ENCODE measurements at places on chromosomes 3 and 15.

DNA sequence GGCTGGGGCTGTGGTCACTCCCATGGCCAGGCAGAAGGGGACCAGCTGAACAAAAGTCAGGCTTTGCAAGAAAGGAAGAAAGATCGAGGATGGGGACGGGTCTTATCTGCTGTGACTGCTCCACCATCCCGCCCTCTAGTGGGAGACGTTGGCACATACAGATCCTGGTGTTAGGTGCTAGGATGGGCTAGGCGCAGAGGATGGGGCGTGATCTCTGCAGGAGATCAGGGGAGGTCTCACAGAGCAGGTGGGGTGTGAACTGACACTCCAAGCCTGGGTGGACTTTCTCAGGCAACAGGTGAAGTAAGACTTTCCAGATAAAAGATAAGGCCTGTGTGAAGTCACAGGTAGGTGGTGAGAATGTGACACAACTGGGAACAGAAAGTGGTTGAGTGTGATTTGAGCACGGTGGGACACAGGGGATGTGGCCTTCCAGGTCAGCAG is 141.9 kb upstream of the SMAD3 start:
- DNase-seq, result peak; percentile 47

DNA sequence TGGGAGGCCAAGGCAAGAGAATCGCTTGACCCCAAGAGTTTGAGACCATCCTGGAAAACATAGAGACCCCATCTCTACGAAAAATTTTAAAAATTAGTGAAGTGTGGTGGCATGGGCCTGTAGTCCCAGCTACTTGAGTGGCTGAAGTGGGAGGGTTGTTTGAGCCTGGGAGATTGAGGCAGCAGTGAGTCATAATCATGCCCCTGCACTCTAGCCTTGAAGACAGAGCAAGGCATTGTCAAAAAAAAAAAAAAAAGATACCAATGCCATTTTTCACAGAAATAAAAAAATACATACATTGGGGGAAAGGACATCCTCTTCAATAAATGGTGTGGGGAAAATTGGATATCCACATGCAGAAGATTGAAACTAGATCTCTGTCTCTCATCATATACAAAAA is 74.6 kb downstream of the CERS3 start:
- DNase-seq, result no peak

- DNase-seq, result no peak
Observed at GRCh38 chr3:46742992-46743585, 25.4 kb upstream of the PRSS50 start.

- DNase-seq, result peak; percentile 72
Observed at GRCh38 chr3:133490468-133491351, 82.8 kb upstream of the CDV3 start.

DNA sequence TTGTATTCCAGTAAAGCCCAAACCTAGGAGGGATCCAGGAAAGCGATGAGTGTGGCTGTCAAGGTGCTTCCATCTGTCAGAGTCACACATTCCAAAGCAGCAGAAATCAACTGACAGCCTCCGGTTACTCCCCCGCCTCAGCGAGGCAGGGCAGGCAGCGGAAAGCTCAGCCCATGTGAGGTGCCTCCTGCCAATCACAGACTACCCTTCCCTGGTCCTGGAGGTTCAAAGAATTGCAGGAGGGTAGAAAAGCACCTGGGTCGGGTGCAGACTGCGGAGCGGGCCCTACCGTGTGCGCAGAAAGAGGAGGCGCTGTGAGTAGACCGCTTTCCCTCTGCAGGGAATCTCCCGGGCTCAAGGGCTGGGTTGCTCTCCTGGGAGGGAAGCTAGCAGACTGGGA is at the start of gene UPK1B:
Gene UPK1B (plus strand): TSS at position 274 of the 400 bp plus-strand sequence. CDS start 13,144 bp downstream, outside the sequence.
- no peak for DNase-seq

DNA sequence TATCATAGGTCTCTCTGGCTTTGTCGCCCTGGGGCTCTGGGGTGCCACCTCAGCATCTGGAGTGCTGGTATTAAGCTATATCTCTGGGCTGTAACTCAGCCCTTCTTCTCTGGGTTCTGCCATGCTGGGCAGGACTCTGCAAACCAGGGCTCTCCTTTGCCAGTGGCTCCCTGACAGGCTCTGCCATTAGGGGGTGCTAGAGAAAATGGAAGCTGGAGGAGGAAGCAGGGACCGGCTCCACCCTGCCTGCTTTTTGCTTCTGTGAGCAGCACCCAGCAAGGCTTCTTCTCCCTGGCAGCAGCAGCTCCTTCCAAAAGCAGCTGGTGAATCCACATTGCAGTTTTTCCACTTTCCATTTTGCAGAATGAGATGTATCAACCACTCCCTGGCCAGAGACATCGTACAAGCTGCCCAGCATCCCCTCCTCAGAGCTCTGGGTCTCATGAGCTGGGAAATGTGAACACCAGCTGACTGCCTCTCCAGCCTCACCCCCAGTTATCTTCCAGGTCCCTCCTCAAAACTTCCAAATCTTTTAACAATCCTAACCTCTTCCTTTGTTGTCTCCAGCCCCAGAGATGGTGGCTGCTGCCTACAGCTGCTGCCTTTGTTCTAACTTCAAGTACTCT is 165.0 kb downstream of the ABHD5 start:
- peak; percentile 32 for DNase-seq

- DNase-seq, result no peak
Observed at GRCh38 chr3:13242364-13242737, 169.1 kb upstream of the IQSEC1 start.

DNA sequence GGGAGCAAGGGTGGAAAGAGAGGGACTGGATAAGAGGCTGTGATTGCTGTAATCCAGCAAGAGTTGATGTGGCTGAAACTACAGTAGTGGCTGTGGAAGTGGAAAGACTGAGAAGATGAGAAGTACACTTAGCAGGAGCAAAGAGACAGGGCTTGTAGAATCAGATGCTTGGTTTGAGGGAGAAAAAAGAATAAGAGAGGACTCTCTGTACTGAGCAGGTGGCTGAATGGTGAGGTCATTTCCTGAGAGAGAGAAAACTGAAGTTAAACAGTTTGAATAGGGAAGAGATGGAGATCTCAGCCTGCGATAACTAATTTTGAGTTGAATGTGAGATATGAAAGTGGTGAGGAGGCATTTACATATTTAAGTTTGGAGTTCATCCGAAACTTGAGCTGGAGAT is 95.8 kb upstream of the SLC25A36 start:
- DNase-seq, result no peak

- DNase-seq, result no peak
Observed at GRCh38 chr15:41821831-41822230, 6.1 kb upstream of the JMJD7 start.

DNA sequence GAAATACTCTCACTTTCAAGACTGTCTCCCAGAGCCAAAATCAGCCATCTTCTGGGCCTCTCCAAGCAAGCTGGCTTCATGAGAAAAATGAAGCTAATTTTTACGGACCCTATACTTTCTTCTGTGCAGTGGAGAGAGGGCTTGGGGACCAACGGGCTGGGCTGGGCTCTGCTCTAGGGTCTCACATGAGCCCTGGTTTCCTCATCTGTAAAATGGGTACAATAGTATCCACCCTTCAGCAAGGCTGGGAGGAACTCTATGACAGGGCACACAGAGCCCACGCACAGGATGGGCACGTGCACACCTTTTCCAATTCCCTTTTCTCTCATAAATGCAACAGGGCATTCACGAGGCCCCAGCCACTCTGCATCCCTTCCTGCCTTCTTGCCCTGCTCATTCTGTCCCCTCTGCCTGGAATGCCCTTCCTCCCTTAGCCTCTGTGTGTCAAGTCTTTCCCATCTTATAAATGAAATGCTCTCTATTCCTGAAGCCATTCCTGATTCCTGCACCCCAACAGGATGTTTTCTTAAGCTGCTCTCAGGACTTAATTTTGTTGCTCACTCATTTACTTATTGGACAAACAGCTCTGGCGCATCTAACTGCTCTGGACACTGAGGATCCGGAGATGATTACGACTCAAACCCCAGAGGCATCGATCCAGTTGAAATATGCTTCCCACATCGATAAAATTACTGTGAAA is 32.9 kb upstream of the SEC13 start:
- DNase-seq, result no peak

DNA sequence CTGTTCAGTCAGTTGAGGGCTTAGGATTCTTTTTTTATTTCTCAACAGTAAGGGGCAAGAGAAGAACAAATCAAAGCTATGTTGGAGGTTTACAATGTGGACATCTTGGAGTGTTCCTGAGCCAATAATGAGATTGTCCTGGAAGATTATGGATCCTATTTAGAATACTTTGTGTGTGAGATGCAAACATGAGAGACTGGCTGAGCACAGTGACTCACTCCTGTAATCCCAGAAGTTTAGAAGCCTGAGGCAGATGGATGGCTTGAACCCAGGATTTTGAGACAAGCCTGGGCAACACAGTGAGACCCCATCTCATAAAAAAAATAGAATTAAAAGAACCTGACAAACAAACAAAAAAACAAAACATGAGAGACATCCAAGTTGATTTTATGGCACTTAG is 351.6 kb downstream of the GAP43 start:
- no peak for DNase-seq

GRCh38 chr3:10772271-10773161 is 43.5 kb upstream of the SLC6A11 start:
- DNase-seq, result no peak

DNA sequence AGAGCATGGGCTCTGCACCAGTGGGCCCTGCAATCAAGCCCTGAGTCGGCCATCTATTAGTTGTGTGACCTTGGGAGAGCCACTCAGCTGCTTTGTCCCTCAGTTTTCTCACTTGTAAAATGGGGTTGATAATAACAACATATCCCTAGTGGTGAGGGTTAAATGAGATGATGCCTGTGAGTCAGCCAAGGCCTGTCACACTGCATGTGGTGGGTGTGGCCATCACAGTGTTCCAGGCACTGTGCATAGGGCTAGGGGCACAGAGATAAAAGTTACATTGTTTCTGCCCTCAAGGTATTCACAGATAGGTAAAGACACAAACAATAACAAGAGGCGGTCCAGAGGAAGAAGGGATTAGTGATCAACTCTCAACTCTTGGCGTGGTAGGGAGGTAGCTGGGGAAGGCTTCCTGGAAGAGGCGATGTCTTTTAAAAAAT is 19.5 kb downstream of the SMAD6 start:
- no peak for DNase-seq

DNA sequence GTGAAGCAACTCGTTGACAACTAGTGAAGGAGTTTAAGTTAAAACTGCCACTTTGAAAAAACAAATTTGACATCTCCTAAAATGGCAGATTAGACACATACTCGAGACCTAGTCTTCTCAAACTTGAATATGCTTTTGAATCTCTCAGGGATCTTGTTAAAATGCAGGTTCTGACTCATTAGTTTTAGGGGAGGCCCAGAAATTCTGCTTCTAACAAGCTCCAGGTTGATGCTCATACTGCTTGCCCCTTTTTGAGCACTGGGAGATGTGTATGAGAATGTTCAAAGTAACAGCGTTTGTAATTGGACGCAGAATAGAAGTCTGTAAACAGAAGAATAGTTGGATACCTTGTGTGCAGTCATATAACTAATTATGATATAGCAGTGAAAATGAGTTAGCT is 1.6 kb downstream of the C3orf38 start:
- DNase-seq, result no peak

DNA sequence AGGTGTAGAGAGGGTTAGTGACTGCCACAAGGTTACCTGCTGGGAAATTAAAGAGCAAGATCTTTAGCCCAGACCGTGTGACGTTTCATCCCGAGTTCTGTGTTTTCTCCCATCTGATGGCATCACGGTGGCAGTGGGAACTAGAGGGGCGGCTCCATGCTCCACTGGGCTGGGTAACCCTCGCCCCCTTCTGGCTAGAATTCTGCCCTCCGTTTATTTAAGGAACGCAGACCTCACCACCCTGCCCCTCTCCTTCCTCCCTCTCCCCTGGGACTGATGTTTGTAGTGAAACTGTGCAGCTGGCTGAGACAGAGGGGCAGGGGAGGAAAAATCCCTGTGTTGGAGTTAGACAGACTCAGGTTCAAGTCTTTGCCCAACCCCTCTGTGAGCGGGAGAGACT is 65.6 kb downstream of the ITGA11 start:
- no peak for DNase-seq

DNA sequence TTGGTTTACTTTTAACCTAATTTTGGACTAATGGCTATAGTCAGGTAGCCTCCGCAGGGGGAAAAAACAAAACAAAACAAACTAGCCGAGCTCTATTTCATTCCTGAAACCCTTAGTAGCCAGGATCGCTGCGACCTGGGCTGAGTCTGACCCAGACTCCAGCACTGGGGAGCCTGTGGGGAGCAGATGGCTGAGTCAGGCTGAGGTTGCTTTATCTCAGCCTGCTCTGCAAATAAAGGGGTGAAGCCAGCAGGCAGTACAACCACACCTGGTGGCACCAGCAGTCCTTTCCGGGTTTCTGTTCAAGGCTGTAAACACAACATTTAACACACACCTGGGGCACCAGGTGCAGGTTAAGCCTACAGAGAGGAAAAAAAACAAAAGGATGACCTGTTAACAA is 27.3 kb downstream of the ABHD2 start:
- no peak for DNase-seq

DNA sequence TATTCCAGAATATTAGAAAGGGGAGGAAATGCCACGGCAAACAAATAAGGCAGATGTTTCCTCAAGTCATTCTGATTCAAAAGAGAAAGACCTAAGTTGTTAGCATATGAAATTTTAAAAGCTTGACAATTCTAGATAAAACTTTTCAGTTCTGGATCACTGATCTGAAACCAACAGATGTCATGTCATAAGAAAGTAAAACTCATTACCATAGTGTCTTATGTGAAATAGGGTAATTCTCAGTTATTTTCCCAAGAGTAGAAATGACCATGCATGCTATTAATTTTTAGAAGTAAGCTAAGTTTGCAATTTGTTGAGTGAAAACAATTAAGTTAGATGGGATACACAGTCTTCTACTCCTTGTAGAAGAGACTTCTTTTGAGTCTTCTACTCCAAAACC is 630.3 kb downstream of the NAALADL2 start:
- no peak for DNase-seq

DNA sequence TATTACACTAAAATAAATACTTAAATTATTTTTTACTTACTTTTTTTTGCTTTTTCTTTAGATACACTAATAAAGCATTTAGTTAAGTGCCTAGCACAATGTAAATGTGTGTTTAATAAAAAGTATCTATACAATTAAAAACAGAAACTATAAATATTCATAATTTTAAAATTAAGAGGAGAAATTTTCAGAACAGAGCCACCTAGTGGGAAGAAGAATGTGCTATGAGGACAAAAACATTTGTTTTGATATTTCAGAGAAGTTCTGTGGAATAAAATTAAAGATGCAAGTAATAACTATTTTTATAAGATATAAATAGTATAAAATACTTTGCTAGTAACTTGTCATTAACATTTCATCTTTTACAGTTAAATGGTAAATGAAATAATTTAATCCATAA is 33.6 kb upstream of the PLSCR5 start:
- DNase-seq, result no peak

- DNase-seq, result no peak
Observed at GRCh38 chr15:95698230-95698629, 632.3 kb upstream of the NR2F2 start.

DNA sequence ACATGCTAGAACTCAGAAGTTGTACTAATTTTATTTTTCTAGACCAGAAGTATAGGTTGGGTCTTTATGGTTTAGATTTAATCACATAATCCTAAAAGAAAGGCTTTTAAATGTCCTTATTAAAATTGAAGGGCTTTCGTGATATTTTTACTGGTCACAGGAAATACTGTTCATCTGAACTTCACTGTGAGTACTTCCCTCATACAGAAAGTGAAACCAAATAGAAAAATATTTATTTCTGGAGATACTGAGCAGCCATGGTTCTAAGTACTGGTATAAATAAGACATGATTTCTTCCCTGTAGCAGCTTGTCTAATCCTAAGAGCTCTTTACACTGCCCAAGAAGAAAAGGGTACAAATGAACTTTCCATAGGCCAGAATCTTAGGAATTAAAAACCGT is 2.0 kb downstream of the SNRK start:
- DNase-seq, result no peak
